ENCODE measurements at places on chromosomes 3 and 15. TPM values are rescaled to one million over a fixed set of nuclear protein-coding genes. Genes with fewer than 3 reads are reported as not detected.

RBP2 gene
- 0.64 TPM for total RNA-seq

DNA sequence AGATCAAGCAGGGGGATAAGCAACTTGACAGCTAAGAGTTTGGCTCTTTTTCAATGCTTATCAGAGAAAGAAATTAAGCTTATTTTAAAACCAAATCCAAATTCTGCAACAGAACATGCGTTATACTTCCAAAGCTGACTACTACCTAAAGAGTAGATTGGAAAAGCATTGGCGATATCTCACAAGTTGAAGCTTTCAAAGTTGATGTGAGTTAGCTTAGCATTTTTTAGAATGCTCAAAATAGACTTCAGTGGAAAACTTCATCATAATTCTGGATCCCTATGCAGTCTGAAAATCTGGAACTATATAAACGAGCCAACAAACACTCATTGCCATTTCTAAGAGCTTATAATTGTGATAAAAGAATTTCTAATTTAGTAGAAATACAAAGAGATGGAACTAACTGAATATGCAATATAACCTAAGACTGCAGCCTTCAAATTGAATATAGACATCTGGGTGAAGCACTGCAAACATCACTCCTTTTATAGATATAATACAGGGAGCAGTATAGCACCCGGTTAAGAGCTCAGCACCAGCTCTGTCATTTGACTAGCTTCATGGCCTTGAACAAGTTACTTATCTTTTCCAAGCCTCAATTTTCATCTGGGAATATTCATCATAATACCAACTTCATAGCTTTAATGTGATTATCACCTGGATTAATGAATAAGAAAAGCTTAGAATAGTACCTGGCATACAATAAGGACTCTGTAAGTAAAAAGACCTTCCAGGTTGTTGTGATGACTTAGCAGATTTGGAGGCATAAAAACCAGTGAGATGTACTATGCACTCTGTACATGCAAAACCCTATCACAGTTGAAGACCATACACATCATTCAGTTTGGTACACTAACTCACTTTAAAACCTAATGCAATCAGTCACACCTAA lies 242.7 kb upstream of the TTC14 start:
- no peaks in the 10 kb centered on the region for H3K27me3 ChIP-seq
- H3K4me3 ChIP-seq, result no peak overlapping the region
- H3K36me3 ChIP-seq, result no peaks in the 10 kb centered on the region
- H3K4me1 ChIP-seq, result no peaks in the 10 kb centered on the region

GRAMD1C gene
- 40.1 TPM for total RNA-seq

DNA sequence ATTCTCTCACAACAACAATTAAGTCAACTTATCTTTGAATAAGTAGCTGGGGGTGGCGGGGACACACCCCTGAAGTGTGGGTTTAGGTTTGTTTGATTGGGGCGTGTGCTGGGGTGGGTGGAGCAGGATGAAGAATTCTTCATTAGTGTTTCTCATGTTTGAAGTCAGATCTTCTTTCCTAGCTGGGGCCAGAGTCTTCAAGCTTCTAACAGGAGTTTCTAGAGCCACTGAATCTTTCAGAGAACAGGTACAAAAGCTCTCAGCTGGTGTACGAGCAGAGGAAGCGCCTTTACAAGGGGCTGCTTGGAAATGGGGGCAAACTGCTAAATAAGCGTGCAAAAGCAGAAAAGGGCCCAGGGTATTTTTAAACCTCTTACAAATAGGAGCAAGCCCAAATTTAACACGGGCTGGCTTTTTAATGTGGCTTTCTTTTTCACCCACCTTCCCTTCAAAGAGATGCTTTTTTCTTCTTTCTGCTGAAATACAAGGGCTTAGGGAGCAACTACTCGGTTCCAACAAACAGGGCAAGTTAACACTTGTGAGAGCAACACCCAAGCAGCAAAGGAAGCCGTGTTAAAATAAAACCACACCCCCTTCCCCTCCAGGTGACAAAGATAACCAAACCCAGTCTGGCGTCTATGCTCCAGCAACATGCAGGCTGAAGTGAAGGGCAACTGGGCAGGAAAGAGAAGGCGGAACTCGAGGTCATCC lies 86.9 kb upstream of the RASGRP1 start:
- no peaks in the 10 kb centered on the region for H3K36me3 ChIP-seq
- H3K4me3 ChIP-seq, result no peak overlapping the region
- H3K27me3 ChIP-seq, result no peaks in the 10 kb centered on the region
